ENCODE measurements at places on chromosomes 5 and 9. TPM values are rescaled to one million over a fixed set of nuclear protein-coding genes. Genes with fewer than 3 reads are reported as not detected.

The GFM2 gene
- 16.4 TPM for total RNA-seq

GRCh38 chr9:13513716-13514444 lies 234.4 kb upstream of the MPDZ start:
- no peak overlapping the region for H3K4me3 ChIP-seq
- no peaks in the 10 kb centered on the region for H3K36me3 ChIP-seq
- peaks cover 3% of the 10 kb centered on the region for H3K4me1 ChIP-seq
- no peak for DNase-seq

GRCh38 chr9:11374926-11375325 lies 762.1 kb upstream of the PTPRD start:
- H3K27ac ChIP-seq = no peak overlapping the region
- no peaks in the 10 kb centered on the region for H3K36me3 ChIP-seq

The FCN2 gene
- not detected for total RNA-seq

The IFNA13 gene
- total RNA-seq = not detected

GRCh38 chr9:68585034-68585761 lies 44.5 kb upstream of the TMEM252 start:
- DNase-seq = no peak
- no peaks in the 10 kb centered on the region for H3K4me1 ChIP-seq
- H3K27me3 ChIP-seq = no peaks in the 10 kb centered on the region
- H3K4me3 ChIP-seq = no peak overlapping the region
- no peaks in the 10 kb centered on the region for H3K36me3 ChIP-seq
- no peak overlapping the region for H3K27ac ChIP-seq

GRCh38 chr5:139282197-139282557 lies 11.4 kb upstream of the MATR3 start:
- H3K4me3 ChIP-seq = no peak overlapping the region
- H3K27ac ChIP-seq = no peak overlapping the region
- DNase-seq = no peak
- no peaks in the 10 kb centered on the region for H3K36me3 ChIP-seq
- H3K4me1 ChIP-seq = no peaks in the 10 kb centered on the region

The KCNIP1 gene
- total RNA-seq = 0.42 TPM

GRCh38 chr5:143218517-143219170 lies 184.8 kb downstream of the NR3C1 start:
- H3K27me3 ChIP-seq = no peaks in the 10 kb centered on the region
- H3K27ac ChIP-seq = no peak overlapping the region
- no peaks in the 10 kb centered on the region for H3K4me1 ChIP-seq
- no peaks in the 10 kb centered on the region for H3K36me3 ChIP-seq
- no peak overlapping the region for H3K4me3 ChIP-seq

GRCh38 chr5:174834081-174834480 lies 109.7 kb downstream of the MSX2 start:
- H3K27me3 ChIP-seq = no peaks in the 10 kb centered on the region
- H3K27ac ChIP-seq = no peak overlapping the region
- DNase-seq = no peak
- H3K4me1 ChIP-seq = no peaks in the 10 kb centered on the region
- H3K36me3 ChIP-seq = no peaks in the 10 kb centered on the region

The ARL10 gene
- total RNA-seq = 26.7 TPM

The SH3GL2 gene
- 0.85 TPM for total RNA-seq

DNA sequence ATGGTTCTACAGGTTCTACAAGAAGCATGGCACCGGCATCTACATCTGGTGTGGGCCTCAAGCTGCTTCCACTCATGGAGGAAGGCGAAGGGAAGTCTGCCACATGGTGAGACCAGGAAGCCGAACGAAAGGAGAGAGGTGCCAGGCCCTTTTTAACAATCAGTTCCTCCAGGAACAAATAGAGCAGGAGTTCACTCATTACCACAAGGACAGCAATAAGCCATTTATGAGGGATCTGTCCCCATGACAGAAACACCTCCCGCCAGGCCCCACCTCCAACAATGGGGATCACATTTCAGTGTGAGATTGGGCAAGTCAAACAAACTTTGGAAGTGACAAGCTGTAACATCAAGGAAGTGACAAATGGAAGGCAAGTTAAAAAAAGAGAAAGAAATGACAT lies 95.5 kb upstream of the PTPN3 start:
- no peak overlapping the region for H3K27ac ChIP-seq
- H3K27me3 ChIP-seq = no peaks in the 10 kb centered on the region
- no peak for DNase-seq
- no peaks in the 10 kb centered on the region for H3K36me3 ChIP-seq
- no peaks in the 10 kb centered on the region for H3K4me1 ChIP-seq

- no peaks in the 10 kb centered on the region for H3K4me1 ChIP-seq
- H3K36me3 ChIP-seq = no peaks in the 10 kb centered on the region
- no peaks in the 10 kb centered on the region for H3K27me3 ChIP-seq
- no peak overlapping the region for H3K4me3 ChIP-seq
- DNase-seq = no peak
Measured at GRCh38 chr5:91885291-91886265, 502.5 kb upstream of the ARRDC3 start.

- H3K4me1 ChIP-seq = no peaks in the 10 kb centered on the region
- H3K36me3 ChIP-seq = no peaks in the 10 kb centered on the region
- H3K27me3 ChIP-seq = no peaks in the 10 kb centered on the region
- H3K27ac ChIP-seq = no peak overlapping the region
- no peak overlapping the region for H3K4me3 ChIP-seq
- no peak for DNase-seq
Measured at GRCh38 chr5:135641734-135642487, 63.1 kb upstream of the CXCL14 start.

DNA sequence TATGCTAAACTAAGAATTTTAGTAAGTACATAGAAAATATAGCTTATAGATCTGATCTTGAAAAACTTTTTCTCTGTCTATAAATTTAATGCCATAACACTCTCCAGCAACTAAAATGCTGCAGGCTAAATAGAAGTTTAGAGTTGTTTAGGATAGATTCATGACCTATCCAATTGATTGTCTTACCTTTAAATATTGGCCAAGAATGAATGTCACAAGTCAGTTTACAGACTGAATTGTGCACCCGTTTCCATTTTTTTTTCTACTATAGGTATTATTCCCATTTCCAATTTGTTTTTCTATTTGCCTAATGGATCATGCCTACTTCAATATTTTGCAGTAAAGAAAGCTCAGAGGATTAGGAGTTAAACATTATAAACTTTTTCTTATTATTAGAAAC lies 129.5 kb downstream of the MLLT3 start:
- H3K36me3 ChIP-seq = no peaks in the 10 kb centered on the region
- H3K27me3 ChIP-seq = no peaks in the 10 kb centered on the region
- H3K4me3 ChIP-seq = no peak overlapping the region
- H3K27ac ChIP-seq = no peak overlapping the region
- H3K4me1 ChIP-seq = peaks cover 2% of the 10 kb centered on the region

The PLAC8L1 gene
- total RNA-seq = not detected

DNA sequence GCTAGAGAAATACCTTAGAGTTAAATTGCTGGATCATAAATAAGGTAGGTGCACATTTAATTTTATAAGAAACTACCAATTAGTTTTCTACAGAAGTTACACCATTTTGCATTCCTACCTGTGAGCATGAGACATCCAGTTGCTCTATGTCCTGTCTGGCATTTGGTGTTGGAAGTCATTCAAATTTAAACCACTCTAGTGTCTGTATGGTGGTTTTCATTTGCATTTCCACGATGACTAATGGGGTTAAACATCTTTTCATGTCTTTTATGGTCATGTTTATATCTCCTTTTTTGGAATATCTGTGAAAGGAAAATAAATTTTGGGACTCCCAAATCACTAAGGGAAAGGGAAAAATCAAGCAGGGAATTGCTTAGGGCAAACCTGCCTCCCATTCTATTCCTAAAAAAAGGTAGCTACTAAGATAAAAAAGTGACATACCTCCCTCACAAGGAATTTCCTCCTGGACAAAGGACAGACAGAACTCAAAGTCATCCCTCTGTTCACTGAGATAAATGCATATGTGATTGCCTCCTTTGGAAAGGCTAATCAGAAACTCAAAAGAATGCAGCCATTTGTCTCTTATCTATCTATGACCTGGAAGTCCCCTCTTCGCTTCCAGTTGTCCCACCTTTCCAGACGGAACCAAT lies 31.6 kb upstream of the ADCY2 start:
- no peak overlapping the region for H3K27ac ChIP-seq
- no peaks in the 10 kb centered on the region for H3K27me3 ChIP-seq
- no peaks in the 10 kb centered on the region for H3K4me1 ChIP-seq

Measured in ovary (tissue), 10 donors.